ENCODE measurements at places on chromosomes 4 and X. TPM values are rescaled to one million over a fixed set of nuclear protein-coding genes. Genes with fewer than 3 reads are reported as not detected.

Gene ABLIM2
- 0.37 TPM for total RNA-seq

Gene ZNF182
- total RNA-seq, result 7.9 TPM

Gene IL21
- total RNA-seq, result not detected

Gene MAGEH1
- total RNA-seq, result 17.8 TPM

Gene MGAT4D
- not detected for total RNA-seq

Gene JADE3
- 6.9 TPM for total RNA-seq

Gene RPS6KA6
- total RNA-seq, result 1.4 TPM

Gene AMOT
- not detected for total RNA-seq

Gene RRH
- not detected for total RNA-seq

Gene LRAT
- not detected for total RNA-seq

Gene PRRG3
- not detected for total RNA-seq

Gene CENPVL1
- not detected for total RNA-seq

Gene CTAG1B
- not detected for total RNA-seq

Gene TMSB15A
- 2.1 TPM for total RNA-seq

GRCh38 chrX:7346021-7346420, 198.1 kb upstream of the PUDP start:
- no peak for DNase-seq

GRCh38 chrX:139801397-139801813, 93.4 kb upstream of the MCF2 start:
- DNase-seq, result no peak

DNA sequence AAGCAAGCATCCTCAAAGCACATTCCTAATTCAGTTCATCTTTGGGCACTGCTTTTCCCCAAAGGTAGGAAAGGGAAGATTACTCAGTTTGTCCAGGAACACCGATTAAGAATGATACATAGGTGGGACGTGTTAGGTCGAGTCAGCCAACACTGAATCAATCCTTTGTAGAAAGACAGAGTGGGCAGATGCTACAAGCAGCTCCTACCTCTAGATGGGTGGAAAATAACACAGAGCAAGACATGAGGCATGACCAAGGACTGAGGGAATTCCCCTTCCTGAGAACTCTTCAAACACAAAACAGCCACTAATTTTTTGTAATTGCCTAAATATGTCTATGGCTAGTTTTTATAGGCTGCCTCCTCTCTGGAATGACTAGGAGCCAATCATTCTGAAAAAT, 331.7 kb downstream of the HNRNPD start:
- peak; percentile 10 for DNase-seq

DNA sequence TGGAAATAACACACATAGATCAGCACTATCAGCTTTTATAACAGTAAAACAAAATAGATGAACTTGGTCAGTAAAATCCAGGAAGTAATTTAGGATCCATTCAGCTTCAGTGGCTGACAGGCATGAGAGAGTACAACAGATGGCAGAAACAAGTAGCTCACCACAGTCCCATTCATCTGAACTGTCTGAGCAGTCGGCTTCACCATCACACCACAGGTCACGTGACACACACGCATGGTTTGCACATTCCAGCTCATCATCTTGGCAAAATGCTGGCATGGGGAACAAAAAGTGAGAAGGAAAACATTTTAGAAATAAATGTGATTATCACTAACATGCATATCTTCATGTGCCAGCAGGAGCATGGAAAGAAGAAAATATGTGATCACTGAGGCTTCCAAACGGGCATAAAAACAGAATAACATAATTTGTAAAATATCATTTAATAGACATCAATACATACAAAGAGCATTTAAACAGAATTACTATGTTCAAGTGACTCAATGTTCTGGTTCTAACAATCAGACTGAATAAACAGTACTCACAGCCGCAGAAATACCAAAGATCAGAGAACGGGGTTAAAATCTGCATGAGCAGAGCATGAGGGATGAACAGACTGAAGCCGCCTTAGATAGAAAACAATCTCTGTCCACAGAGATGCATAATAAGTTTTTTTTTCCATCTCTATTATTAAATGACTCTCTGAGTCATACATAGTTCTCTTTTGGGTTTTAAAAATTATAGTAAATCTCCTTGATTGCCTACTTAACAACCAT, 158.1 kb downstream of the ATP10D start:
- peak; percentile 4 for DNase-seq

DNA sequence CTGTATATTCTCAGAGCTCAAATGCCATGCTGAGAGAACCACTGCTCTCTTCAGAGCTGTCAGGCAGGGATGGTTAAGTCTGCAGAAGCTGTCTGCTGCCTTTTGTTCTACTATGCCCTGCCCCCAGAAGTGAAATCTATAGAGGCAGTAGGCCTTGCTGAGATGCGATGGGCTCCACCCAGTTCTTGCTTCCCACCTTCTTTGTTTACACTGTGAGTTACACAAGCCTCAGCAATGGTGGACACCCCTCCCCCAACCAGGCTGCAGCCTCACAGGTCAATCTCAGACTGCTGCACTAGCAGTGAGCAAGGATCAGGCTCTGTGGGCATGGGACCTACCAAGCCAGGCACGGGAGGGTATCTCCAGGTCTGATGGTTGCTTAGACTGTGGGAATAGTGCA, 271.6 kb downstream of the CENPC start:
- no peak for DNase-seq

DNA sequence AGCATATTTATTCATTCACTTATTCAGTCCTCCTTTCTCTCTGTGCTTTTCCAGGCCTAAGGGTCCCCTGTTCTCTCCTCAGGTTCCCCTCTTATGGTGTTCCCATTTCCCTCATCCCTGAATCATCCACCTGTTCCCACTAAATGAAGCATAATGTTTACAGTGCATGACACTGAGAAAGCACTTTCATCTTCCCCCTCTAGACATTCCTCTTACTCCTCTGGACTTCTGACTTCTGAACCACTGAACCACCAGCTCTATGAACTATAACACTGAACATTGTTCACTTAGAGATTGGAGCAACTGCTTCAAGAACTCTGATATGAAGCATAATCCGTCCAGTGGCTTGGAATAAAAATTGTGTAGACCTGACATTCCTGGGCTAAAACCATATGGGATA, 59.5 kb downstream of the CD38 start:
- no peak for DNase-seq

DNA sequence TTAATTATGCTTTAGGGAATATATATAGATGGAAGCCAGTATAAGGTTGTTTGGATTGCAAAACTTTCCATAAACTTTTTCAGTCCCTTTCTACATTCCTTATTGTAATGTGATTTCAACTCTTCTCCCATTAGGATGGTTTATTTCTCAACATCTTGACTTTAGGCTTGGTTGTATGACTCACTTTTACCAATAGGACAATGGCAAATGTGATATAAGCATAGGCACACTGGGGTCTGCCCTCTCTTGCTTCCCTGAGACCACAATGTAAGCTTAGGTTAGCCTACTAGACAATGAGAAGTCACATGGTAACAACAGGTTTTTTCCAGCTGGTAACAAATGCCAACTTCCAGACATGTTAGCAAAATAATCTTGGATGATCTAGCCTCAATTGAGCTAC, 163.3 kb upstream of the RBPJ start:
- DNase-seq, result no peak

GRCh38 chr4:57051095-57051494, 59.1 kb downstream of the IGFBP7 start:
- DNase-seq, result no peak

DNA sequence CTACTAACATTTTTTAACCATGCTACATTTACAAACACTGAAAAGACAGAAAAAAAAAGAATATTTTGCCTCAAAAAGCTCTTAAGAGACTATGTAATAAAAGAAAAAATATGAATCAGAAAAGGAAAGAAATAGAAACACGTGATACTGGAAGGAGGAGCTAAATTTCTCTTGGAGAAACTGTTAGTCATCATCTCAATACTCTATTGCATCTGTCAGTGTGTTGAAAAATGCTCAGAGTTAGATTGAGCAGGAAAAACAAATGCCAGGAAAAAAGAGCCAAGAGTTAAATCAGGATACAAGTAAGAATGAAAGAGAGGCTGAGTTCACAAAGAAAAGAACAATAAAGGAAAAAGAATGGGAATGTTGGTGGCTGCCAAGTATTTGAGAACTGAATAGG, 2.6 kb downstream of the RAB28 start:
- no peak for DNase-seq

DNA sequence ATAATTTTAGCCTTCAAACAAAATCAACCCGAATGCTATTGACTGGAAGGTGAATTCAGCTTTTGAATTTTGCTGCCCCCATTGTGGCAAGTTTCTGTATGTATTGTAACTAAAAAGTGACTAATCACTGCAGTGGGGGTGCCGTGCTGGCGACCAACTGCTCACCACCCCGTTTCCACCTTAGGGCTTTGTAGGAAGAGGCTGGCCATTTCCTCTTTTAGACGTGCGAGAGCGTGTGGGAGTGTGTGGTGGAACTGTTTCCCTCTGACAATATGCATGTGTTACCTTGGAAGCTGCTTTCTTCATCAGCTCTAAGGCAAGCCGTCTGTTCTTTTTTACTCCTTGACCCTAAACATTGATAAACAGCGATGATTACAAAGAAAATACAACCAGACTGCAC, 78.8 kb downstream of the SEL1L3 start:
- DNase-seq, result no peak

DNA sequence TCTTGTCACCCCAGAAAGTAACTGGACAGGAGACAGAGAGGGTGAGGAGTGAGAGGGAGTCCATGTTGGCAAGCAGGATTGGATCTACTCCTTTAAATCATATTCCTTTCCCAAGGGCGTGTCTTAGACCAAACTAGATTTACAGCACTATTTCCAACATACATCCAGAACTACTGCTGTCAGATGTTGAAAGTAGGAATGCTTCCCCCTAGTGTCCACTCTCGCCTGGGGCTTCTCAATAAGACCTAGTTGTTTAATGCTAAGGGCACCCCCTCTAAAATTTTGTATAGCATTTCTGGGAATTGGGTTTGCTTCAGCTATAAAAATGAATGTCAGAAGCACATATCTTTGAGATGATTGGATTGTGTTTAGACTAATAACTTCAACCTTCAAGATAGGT, 13.3 kb downstream of the OFD1 start:
- DNase-seq, result peak; percentile 37

DNA sequence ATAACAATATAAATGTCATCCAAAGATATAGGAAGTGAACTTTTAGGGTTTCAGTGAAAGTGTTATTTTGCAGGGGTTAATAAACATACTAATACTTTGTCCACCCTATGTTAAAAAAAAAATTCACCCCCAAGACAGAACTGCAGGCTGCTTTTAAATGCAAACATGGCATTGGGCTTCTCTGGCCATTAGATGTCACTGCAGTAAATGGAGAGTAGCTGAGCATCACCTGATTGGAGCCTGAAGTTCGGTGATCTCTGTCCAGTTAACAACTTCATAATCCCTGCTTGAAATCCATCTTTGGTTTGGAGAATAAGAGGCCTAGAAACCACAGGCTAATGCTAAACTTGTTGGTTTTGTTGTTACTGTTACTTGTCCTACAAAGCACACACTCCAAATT, 18.7 kb downstream of the SLC25A43 start:
- DNase-seq, result peak; percentile 18

DNA sequence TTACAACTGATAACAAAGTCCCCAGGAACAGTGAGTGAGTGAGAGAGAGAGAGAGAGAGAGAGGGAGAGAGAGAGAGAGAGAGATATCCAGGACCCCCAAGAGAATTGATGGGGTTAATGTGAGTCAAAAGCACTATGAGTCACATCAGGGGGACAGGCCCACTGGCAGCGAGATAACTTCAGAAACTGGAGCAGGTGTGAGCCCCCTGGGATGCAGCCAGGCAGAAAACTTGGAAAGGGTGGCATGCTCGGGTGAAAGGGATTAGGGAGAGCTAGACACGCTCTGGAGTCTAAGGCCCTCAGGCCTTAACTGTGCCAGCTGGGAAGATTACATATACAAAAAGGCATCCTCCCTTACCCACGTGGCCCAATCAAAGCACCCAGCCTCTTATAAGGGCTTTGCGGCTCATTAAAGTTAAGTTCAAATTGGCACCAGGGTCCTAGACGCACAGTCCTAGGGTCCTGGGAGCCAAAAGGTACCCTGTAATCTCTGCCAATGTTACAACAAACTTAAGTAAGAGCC, 841 bp downstream of the ACOT9 start:
- DNase-seq, result peak; percentile 27

DNA sequence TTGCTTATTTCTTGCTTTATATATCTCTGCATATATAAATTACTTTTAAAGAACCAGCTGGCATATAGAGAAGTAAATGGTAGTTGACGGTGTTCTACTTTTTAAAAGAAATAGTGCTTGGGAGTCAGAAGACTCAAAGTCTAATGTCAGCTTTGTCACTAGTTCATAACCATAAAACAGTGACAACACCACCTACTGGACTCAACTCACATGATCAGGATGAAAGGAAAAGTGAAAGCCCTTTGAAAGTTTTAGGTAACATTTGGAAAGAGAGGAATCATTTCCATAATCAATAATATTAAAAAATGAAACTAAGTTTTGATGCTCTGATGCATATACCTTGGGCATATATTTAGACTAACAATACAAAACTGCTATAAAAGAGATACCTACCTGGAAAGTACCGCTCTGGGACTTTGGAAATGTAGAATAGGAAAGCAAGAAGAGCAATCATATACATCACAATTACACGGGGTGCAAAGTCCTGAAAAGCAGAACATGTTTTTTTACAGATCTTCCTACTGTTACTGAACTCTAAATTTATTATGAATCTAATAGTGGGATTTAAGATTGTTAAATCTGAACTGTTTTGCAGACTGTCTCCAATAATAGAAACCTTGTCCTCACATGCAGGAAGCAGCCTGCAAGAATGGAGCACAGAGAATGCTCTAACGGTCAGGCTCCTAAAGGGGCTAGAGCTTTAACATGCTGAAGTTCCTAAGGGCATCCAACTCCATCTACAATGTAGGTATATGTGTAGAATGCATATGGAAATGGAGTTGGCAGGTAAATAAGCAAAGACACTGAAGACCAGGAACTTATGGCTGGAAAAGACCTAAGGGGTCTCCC, 15.6 kb downstream of the PAQR3 start:
- DNase-seq, result no peak

GRCh38 chr4:87090305-87090704, 130.1 kb downstream of the KLHL8 start:
- DNase-seq, result no peak

- no peak for DNase-seq
Observed at GRCh38 chrX:12866451-12867377, at the start of gene TLR7. TSS of gene TLR7 (plus strand) at chrX:12867072. CDS start at chrX:12867579, 507 bp downstream.

GRCh38 chrX:25029288-25029825, 13.6 kb upstream of the ARX start:
- no peak for DNase-seq

GRCh38 chr4:6331018-6331417, 61.4 kb downstream of the WFS1 start:
- DNase-seq, result no peak

GRCh38 chr4:121873604-121874003, 3.3 kb upstream of the BBS7 start:
- DNase-seq, result no peak

DNA sequence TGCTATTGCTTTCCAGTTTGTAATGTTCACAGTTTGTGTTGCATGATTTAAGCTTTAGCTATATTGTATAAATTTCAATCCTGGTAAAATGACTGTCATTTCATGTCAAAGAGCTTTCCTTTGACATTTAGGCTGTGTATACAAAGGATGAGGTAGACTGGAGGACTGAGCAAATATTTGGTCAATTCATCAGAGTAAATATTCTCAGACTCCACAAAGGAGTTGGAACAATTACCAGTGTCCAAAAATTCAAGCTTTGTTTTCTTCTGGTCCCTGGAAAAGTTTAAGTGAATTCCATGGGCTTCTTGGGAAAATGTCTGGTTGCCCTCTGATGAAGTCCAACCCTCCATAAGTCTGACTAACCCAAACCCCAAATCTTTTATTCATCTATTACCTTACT, 682.4 kb downstream of the DACH2 start:
- DNase-seq, result no peak

GRCh38 chr4:4384837-4385236, 2.1 kb upstream of the NSG1 start:
- DNase-seq, result peak; percentile 65

Data from G401 (cell line).